ENCODE measurements at places on chromosomes 5 and 9.

GRCh38 chr9:107739601-107740082 lies 250.1 kb upstream of the KLF4 start:
- no peak for DNase-seq

- no peak for DNase-seq
Observed at GRCh38 chr9:133916159-133916541, 76.0 kb downstream of the VAV2 start.

DNA sequence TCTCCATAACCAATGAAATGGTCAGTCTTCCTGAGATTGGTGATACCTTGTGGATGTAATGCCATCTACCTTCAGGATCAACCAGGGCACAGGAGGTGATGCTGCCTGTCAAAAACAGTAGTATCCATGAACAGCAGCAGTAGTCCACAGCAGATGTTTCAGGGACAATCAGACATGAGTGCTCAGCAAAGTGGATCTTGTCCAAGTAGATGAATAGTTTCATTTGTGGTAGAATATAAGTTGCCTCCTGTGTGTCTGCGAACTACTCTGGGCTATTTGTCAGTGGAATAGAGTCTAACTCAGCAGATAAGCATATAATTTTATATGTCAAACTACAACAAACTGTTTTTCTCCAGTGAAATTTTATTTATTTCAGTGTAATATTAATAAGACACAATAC lies 1860.1 kb upstream of the ACO1 start:
- DNase-seq: no peak

- no peak for DNase-seq
Observed at GRCh38 chr5:178797101-178797521, 62.6 kb upstream of the ZNF354B start.

DNA sequence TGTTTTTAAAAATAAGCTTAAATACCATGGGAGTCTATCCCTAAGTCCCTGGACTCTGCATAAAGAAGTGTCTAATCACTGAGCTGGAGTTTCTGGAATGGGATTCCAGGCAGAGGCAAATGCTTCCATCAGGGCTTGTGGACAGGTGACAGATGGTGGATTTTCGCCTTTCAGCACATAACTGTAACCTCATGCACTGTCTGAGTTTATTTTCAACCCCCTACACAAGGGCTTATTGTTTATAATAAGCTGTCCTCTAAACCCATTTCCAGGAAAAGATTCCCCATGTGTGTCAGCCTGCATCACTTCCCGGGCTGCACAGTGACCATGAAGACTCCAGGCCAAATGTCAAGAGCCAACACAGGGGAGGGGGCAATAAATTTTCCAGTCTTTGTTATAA lies 264.0 kb downstream of the PIK3R1 start:
- no peak for DNase-seq

Data from NCI-H2029 treated with DMSO at 0.1 percent for 48 hours (cell line).